T-helper 9 cell (primary cell): ENCODE measurements at places on chromosomes 3 and 15.

DNA sequence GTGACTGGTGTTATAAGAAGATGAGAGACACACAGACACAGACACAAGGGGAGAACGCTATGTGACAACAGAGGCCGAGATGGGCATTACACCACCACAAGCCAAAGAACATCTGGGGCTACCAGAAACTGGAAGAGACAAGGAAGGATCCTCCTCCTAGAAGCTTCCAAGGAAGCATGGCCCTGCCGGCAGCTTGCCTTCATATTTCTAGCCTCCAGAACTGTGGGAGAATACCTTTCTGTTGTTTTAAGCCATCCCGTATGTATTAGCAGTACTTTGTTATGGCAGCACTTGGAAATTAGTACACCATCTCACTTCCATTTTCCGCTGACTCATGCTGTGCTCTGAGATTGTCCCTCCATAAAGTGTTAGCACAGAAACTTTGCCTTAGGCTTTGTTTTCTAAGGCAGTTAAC is 38.7 kb upstream of the CA12 start:
- no peak for DNase-seq

- DNase-seq = no peak
Observed at GRCh38 chr3:128873244-128874022, 6.0 kb upstream of the ACAD9 start.

- no peak for DNase-seq
Observed at GRCh38 chr15:56410721-56411120, 45.5 kb downstream of the TEX9 start.

DNA sequence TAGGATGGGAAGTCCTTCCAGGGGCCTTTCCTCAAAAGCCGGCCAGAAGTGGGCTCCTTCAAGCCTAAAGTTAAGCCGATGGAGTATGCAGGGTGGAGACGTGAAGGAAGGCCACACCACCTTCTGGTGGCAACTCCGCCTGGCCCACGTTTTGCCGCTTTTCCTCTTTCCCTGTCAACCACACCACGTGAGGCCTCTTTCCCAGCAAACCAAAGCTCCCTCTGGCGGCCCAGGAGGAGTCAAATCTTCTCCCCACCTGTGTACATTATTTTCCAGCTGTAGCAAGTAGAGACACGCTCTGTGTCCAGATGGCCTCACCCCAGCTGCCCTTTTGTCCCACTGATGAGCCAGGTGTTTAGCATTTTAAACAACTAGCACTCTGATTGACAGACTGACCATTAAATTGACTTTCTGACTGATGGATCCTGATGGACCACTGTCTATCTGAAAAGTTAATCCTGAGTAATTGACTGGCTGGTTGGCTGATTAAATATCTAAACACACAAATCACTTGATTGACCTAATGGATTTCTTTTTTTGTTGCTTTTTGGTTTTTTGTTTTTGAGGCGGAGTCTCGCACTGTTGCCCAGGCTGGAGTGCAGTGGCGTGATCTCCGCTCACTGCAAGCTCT is 59.6 kb upstream of the ZBTB38 start:
- no peak for DNase-seq
